NCI-H1105 (cell line): ENCODE measurements at places on chromosomes 5 and 9.

- no peak for DNase-seq
Observed at GRCh38 chr5:169114466-169115065, 186.4 kb downstream of the SLIT3 start.

DNA sequence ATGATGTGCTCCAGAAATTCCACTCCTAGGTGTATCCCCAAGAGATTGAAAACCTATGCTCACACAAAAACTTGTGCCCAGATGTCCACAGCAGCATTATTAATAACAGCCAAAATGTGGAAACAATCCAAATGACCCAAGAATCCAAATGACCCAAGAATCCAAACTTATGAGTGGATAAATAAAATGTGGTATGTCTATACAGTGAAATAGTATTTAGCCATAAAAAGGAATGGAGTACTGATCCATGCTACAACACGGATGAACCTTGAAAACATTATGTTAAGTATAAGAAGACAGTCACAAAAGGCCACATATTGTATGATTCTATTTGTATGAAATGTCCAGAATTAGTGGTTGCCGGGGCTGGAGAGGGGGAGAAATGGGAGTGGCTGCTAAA lies 80.3 kb downstream of the PSD2 start:
- no peak for DNase-seq

- no peak for DNase-seq
Observed at GRCh38 chr9:129860653-129861446, 25.6 kb downstream of the USP20 start.

DNA sequence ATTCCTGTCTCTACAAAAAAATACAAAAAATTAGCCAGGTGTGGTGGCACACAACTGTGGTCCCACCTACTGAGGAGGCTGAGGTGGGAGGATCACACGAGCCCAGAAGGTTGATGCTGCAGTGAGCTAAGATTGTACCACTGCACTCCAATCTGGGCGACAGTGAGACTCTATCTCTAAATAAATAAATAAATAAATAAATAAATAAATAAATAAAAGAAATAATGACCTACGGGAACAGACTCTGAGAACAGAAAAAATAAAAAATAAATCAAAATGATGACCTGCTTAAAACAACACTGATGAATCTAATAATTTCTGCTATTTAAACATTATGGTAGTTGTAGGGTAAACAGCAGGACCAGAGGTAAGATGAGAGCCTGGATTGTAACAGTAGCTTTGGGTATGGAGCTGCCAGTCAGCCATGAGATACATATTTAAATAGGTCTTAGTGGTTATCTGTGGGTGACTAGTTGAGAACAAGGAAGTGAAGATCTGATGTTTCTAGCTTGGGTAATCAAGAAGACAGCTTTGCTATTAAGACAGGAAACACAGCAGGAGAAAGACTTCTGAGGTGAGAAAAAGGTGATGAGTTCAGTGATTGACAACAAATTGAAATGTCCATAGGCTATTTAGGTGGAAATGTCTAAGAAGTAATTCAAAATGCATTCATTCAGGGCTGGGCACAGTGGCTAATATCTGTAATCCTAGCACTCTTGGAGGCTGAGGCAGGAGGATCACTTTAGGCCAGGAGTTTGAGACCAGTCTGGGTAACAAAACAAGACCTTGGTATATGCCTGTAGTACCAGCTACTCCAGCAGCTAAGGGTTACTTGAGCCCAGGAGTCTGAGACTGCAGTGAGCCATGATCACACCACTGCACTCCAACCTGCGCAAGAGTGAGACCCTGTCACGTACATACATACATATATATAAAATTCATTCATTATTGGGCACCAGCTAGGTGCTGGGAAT lies 11.0 kb downstream of the RNF145 start:
- DNase-seq, result no peak

GRCh38 chr5:125198270-125198974 lies 452.0 kb upstream of the ZNF608 start:
- peak; percentile 83 for DNase-seq

- DNase-seq, result no peak
Observed at GRCh38 chr5:173480896-173481295, 135.6 kb downstream of the BOD1 start.

- DNase-seq, result peak; percentile 77
Observed at GRCh38 chr5:68533571-68534084, 318.1 kb downstream of the PIK3R1 start.

- DNase-seq, result no peak
Observed at GRCh38 chr5:80212171-80212667, 43.6 kb downstream of the SERINC5 start.

DNA sequence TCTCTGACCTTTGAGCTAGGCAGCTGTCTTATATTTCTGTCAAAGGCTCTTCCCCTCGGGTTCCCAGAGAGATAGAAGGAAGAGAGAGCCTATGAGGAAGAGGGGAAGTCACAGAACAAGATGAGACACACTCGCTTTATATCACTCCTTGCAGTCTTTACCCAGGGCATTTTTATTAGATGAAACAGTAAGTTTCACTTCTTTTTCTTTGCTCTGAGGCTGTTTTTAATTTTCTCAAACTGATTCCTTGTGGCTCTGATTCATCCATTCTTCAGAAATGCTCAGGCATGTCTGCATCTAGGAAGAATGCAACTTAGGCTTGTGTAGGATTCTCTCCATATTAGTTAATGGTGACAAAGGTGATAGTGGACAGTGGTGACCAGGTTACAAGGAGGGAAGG lies 132.9 kb upstream of the CHD1 start:
- DNase-seq, result no peak

- DNase-seq, result no peak
Observed at GRCh38 chr9:125913551-125913950, 166.4 kb downstream of the PBX3 start.

- no peak for DNase-seq
Observed at GRCh38 chr9:82513976-82514735, 525.6 kb downstream of the SPATA31D1 start.

GRCh38 chr5:138647261-138647788 lies 72.1 kb upstream of the HSPA9 start:
- DNase-seq, result no peak

- no peak for DNase-seq
Observed at GRCh38 chr5:160251406-160252155, 22.3 kb downstream of the FABP6 start.

GRCh38 chr5:14872070-14872989 lies 752 bp upstream of the ANKH start:
- peak; percentile 53 for DNase-seq

- DNase-seq, result no peak
Observed at GRCh38 chr5:115579747-115580173, 22.5 kb downstream of the TICAM2 start.

DNA sequence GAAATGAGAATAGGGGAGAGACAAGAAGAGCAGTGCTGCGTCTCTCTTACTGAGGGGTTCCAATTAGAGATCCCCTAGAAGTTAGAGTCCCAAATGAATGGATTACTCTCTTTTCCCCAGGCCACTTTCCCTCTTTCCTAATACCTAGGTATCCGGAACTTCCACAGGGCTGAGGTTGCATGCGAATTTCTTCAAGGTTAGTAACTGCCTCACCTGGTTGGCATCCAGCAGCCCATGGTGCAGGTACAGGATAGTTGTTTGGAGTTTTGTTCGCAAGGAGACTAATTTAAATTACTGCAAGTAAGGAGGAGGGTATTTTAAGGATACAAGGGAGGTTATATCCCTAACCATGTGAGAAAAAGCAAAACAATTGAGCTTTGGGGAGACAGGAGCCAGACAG lies 52.4 kb upstream of the JAK2 start:
- no peak for DNase-seq

GRCh38 chr5:65512170-65512937 lies 30.6 kb upstream of the ADAMTS6 start:
- no peak for DNase-seq

GRCh38 chr9:107707428-107707837 lies 217.9 kb upstream of the KLF4 start:
- DNase-seq, result no peak

GRCh38 chr9:129627556-129628440 lies 1.8 kb downstream of the NTMT1 start:
- DNase-seq, result no peak

DNA sequence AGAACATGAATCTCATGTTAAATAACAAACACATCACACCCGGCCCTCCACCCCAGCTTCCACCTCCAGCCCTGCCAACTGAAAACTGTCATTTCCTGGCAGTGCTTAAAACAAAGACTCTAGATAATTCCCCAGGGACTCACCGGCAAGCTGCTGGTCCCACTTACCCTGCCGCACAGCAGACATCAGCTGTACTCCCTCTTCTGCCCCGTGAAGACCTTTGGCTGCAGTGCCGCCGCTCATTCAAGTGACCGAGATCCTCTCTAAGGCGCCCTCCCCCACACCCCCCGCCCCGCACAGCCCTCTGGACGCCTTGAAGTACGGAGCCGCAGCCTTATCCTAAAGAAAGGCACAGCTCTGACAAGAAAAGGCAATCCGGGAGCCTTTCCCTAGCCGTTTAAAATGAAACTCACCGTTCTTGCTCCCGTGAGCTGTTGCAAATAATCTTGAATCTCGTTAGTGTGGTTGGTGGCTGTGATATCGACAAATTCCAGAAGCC lies 434 bp downstream of the GLRX start:
- peak; percentile 20 for DNase-seq

GRCh38 chr5:7405277-7405676 lies 9.3 kb downstream of the ADCY2 start:
- DNase-seq, result no peak

- no peak for DNase-seq
Observed at GRCh38 chr9:97695995-97696802, 941 bp downstream of the XPA start.

GRCh38 chr5:139204196-139204595 lies 6.0 kb upstream of the SIL1 start:
- no peak for DNase-seq
